Thoracic aorta (tissue), 2 donors: ENCODE measurements at places on chromosomes 3 and 15. TPM values are rescaled to one million over a fixed set of nuclear protein-coding genes. Genes with fewer than 3 reads are reported as not detected.

The GPR149 gene
- total RNA-seq, result not detected

The HIGD2B gene
- not detected for total RNA-seq

The ANKUB1 gene
- 0.81 TPM for total RNA-seq

The CHRFAM7A gene
- total RNA-seq, result 7.0 TPM

DNA sequence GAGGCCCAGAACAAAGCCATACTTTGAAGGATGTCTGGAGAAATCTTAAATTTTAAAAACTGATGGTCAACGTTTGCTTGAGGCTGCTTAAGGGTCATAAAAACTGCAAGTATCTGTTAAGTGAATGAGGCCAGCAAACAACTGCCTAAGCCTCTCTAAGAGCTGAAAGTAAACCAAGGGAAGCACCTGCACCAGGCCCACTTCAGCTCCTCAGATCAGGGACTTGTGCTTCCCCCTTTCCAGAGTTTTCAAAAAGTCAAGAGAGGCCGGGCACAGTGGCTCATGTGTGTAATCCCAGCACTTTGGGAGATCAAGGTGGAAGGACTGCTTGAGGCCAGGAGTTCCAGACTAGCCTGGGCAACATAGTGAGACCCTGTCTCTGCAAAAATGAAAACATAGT, 9.1 kb downstream of the FBXL22 start:
- H3K27ac ChIP-seq, result no peak overlapping the region
- H3K4me1 ChIP-seq, result peaks cover 36% of the 10 kb centered on the region
- DNase-seq, result no peak

DNA sequence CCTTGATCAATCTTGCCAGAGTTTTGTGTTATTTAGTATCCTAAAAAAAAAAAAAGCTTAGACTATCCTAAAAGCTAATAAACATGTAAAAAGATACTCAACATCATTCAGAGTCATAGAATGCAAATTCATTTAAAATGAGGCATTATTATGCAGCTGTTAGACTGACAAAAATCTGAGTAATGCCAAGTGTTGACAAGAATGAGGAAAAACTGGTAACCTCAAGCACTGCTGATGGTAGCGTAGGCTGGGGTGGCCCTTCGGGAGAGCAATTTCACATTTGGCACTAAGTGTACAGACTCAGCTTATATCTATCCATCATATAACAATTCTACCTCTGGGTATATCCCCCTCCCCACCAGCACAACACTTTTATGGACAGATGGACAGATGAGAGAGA, 280.4 kb downstream of the RAP2B start:
- no peaks in the 10 kb centered on the region for H3K36me3 ChIP-seq
- no peak for DNase-seq
- H3K27me3 ChIP-seq, result no peaks in the 10 kb centered on the region
- peaks cover 8% of the 10 kb centered on the region for H3K4me1 ChIP-seq

DNA sequence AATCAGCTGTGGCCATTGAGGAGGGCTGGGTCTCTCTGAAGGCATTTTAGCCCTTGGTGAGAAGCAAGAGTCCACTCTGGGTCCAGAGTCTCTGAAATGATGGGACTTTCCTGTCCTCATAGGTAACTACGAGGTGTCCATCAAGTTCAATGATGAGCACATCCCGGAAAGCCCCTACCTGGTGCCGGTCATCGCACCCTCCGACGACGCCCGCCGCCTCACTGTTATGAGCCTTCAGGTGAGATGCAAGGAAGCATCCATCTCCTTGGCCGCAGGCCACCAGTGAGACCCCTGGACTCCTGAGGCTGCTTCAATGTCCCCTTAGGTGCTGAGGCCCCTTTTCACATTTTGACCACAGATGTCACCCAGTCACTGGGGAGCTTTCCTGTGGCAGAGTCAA, 54.9 kb downstream of the DNASE1L3 start:
- no peaks in the 10 kb centered on the region for H3K27me3 ChIP-seq
- no peak overlapping the region for H3K4me3 ChIP-seq
- H3K27ac ChIP-seq, result no peak overlapping the region

DNA sequence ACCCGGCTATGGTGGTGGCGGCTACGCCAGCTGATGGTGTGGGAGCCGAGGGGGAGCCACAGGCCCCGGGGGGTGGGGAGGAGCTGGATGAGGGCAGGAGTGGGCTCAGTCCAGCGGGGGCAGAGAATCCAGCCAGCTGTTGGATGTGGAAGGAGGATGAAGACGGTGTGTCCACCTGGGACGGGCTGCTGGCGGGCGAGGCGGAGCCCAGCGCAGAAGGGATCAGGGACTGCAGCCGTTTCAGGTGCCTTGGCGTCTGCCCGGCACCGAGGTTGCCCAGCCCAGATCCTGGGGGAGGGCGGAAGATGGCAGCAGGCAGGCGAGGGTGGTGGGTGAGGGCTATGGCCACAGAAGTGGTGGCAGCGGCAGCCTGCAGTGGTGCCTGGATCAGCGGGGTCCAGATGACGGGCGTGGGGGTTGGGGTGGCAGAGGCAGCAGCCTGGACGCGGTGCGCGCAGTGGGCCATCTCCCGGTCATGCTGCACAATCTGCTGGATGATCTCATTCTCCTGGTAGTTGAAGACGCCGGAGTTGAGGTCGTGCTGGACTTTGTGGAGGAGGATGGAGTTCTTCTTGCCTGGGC, 45.3 kb downstream of the HCN4 start:
- DNase-seq, result no peak
- H3K4me3 ChIP-seq, result no peak overlapping the region
- H3K36me3 ChIP-seq, result no peaks in the 10 kb centered on the region
- no peaks in the 10 kb centered on the region for H3K27me3 ChIP-seq
- no peak overlapping the region for H3K27ac ChIP-seq
- H3K4me1 ChIP-seq, result no peaks in the 10 kb centered on the region

- H3K27me3 ChIP-seq, result no peaks in the 10 kb centered on the region
- H3K27ac ChIP-seq, result no peak overlapping the region
- no peak overlapping the region for H3K4me3 ChIP-seq
- peaks cover 3% of the 10 kb centered on the region for H3K4me1 ChIP-seq
Measured at GRCh38 chr15:27763514-27763913, 335.6 kb downstream of the OCA2 start.

DNA sequence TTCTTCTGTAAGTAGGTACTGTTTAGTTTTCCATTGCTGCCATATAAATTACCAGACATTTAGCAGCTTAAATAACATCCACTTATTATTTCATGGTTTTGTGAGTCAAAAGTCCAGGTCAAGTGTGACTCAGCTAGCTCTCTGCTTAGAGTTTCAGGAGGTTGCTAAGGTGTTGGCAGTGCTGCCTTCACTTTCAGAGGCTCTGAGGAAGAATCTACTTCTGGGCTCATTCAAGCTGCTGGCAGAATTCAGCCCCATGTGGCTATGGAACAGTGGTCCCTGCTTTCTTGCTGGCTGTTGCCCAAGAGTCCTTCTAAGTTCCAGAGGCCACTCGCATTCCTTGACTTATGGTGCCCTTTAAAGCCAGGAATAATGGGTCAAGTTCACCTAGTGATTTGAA, 4.5 kb downstream of the CFAP44 start:
- H3K27me3 ChIP-seq, result no peaks in the 10 kb centered on the region
- DNase-seq, result no peak
- no peak overlapping the region for H3K4me3 ChIP-seq
- no peaks in the 10 kb centered on the region for H3K36me3 ChIP-seq

DNA sequence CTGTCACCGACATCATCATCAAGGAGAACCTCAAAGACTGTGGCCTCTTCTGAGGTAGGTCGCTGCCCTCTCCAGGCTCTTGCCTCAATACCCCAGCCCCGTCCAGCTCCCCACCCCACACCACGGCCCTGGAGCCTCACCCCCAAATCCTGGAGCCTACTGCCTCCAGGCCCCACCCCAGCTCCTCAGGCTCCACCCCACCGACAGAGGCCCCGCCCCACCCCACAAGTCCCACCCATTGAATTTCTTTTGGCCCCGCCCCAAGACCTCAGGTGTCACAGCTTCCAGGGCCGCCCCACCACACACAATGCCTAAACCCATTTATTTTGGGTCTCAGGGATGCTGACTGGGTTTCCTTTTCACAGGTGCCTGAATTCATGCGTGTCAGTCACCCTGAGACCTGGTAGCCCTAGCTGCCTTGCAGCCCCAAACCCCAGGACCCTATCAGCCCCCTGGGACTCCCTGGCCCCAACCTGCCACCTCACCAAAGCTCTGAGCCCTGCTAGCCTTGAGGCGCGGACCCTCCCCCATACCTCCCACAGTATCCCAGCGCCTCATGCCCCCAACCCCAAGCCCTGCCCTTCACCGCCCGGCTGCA, 3.6 kb downstream of the GNAT1 start:
- DNase-seq, result no peak
- H3K27me3 ChIP-seq, result no peaks in the 10 kb centered on the region
- H3K4me1 ChIP-seq, result peaks cover 21% of the 10 kb centered on the region

DNA sequence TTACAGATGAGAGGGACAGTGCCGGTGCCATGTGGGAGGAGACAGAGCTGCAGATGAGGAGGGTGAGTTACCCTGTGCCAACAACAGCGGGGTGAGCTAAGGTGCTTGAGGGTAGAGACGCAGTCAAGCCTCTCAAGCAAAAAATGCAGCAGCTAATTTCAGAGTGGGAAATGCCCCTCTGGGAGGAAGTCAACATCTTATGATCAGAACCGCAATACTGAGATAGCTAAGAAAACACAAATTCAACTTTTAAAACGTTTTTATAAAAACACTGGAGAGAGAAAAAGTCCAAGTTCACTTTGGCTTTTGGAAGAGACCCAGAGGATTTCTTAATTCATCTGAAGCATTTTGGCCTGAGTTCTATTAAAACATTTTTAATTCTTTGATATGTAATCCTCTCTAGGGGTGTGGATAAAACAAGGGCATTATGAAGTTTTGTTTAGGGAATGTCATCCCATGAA, 319.2 kb downstream of the SLC9A9 start:
- DNase-seq, result no peak
- H3K27me3 ChIP-seq, result no peaks in the 10 kb centered on the region
- H3K36me3 ChIP-seq, result no peaks in the 10 kb centered on the region
- peaks cover 5% of the 10 kb centered on the region for H3K4me1 ChIP-seq
- no peak overlapping the region for H3K27ac ChIP-seq
- peak overlapping the region; percentile 22 for H3K4me3 ChIP-seq

DNA sequence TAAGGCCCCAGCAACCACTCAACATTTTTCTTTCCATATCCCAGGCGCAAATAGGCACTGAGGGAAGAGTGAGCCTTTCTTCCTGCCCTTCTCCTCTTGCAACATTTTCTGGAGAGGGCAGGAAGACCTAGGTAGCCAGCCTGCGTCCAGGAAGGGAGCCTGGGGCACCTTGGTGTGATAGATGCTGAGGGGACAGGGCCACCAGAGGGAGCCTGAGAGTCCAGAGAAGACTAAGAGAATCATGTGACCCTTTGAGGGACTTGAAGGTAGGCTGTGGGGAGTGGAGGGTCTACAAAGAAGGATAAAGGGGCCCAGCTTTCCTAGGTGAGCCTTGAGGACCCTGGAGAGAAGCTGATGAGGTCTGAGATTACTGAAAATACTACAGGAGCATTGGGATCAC, 346.6 kb downstream of the CNTN6 start:
- no peak overlapping the region for H3K4me3 ChIP-seq
- no peaks in the 10 kb centered on the region for H3K36me3 ChIP-seq
- no peak overlapping the region for H3K27ac ChIP-seq
- DNase-seq, result no peak
- H3K27me3 ChIP-seq, result no peaks in the 10 kb centered on the region

DNA sequence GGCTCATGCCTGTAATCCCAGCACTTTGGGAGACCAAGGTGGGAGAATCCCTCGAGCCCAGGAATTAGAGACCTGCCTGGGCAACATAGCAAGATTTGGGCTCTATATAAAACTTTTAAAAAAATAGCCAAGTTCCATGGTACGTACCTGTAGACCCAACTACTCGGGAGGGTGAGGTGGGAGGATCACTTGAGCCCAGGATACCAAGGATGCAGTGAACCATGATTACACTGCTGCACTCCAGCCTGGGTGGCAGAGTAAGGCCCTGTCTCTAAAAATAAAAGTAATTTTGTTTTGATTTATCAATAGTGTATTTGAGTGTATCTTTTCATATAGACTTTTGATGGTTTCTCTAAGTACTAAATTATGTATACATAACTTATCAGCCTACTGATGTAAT, 63.1 kb downstream of the LSM3 start:
- no peak for DNase-seq
- no peak overlapping the region for H3K27ac ChIP-seq
- H3K36me3 ChIP-seq, result no peaks in the 10 kb centered on the region
- no peak overlapping the region for H3K4me3 ChIP-seq
- H3K4me1 ChIP-seq, result no peaks in the 10 kb centered on the region

DNA sequence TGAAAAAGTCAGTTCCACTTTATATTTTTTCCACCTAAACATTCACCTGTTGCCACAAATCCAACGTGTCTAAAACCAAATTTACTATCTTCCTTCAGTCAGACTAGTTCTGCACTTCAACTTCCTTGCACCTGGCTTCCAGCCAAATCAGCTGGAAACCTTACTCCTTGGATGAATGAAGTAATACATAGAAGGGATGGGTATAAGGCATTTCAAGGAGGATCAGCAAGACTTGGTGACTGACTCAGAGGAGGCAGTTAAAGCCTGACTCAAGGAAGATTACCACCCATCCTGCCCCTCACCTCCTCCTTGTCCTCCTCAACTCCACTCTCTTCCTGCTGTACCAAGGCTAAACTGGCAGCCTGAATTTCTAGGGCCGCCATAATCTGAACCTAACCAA, 37.1 kb downstream of the QTRT2 start:
- H3K4me3 ChIP-seq, result no peak overlapping the region
- no peak for DNase-seq

GRCh38 chr3:58025406-58025805, 17.2 kb downstream of the FLNB start:
- peak overlapping the region; percentile 15 for H3K4me3 ChIP-seq
- no peaks in the 10 kb centered on the region for H3K27me3 ChIP-seq
- H3K4me1 ChIP-seq, result peaks cover 19% of the 10 kb centered on the region
- H3K27ac ChIP-seq, result peak overlapping the region; percentile 64

- H3K27ac ChIP-seq, result no peak overlapping the region
- no peaks in the 10 kb centered on the region for H3K4me1 ChIP-seq
- no peaks in the 10 kb centered on the region for H3K36me3 ChIP-seq
- DNase-seq, result no peak
Measured at GRCh38 chr15:74399100-74399499, 31.7 kb upstream of the CYP11A1 start.

DNA sequence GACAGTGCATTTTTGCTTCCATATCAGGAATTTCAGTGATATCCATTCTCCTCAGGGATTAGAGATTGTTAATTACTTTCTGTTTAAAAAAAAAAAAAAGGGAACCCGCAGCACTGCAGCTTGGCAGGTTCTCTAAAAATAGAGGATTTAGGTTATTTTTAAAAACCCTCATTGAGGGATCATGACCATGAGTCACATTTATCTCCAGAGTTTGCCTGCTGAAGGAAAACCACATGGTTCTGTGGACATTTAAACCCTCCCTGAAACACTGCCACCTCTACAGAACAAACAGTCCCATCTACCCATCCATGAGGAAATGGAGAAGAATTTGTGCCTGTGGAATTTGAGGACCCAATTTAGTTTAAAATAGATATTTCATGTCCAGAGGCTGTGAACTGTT, 66.2 kb upstream of the UBE2E1 start:
- H3K4me3 ChIP-seq, result no peak overlapping the region
- peaks cover 29% of the 10 kb centered on the region for H3K4me1 ChIP-seq
- no peak for DNase-seq
- no peak overlapping the region for H3K27ac ChIP-seq
- H3K27me3 ChIP-seq, result no peaks in the 10 kb centered on the region

GRCh38 chr15:34258151-34258550, 33.3 kb downstream of the EMC4 start:
- H3K4me1 ChIP-seq, result no peaks in the 10 kb centered on the region
- no peak overlapping the region for H3K4me3 ChIP-seq
- H3K27me3 ChIP-seq, result no peaks in the 10 kb centered on the region
